ENCODE measurements at places on chromosomes 1 and 21. TPM values are rescaled to one million over a fixed set of nuclear protein-coding genes. Genes with fewer than 3 reads are reported as not detected.

DNA sequence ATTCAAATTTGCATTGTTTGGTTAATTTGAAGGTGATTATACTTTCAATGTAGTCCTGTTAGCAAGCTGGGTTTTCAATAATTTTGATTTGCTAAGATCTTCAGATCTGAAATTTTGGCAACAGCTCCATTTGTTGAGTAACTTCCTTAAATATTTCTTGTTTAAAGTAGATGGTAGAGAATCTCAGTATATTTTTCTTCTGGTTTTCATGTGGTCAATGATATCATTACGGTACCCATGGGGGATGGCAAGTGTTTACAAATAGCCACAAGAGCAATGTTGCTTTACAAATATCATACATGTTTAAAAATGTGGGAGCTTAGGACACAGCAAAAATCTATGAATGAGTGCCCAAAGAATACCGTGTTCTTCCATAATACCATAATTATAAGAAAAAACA, 175.9 kb downstream of the IFI44 start:
- no peak for DNase-seq

The TMOD4 gene
- total RNA-seq, result not detected

The CHI3L2 gene
- total RNA-seq, result 1.1 TPM

- no peak for DNase-seq
Measured at GRCh38 chr1:38194472-38194871, 147.9 kb upstream of the POU3F1 start.

- no peak for DNase-seq
Measured at GRCh38 chr21:25708467-25709065, 26.1 kb downstream of the ATP5PF start.

DNA sequence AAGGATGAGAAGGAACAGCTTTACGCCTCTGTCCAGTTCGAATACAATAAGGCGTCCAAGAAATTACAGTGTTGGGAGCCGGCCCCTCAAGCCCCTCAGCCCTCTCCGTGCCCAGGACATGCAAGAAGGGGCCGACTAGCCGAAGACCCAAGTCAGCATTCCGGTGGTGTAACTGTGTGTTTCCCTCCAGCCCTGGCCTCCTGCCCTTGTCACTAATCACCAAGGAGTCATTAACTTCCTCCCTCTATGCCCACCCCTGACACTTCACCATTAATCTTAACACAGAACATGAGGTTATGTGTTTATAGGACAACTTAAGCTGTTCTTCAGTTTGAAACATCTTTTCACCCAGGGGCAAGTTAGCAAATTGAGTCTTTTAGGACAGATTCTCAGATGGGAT, 16.4 kb upstream of the C4BPB start:
- no peak for DNase-seq
